Transverse colon (tissue), 4 donors: ENCODE measurements at places on chromosomes 16 and 17.
A peak's percentile ranks its signal among the peaks of the same experiment; 100 is the strongest.

DNA sequence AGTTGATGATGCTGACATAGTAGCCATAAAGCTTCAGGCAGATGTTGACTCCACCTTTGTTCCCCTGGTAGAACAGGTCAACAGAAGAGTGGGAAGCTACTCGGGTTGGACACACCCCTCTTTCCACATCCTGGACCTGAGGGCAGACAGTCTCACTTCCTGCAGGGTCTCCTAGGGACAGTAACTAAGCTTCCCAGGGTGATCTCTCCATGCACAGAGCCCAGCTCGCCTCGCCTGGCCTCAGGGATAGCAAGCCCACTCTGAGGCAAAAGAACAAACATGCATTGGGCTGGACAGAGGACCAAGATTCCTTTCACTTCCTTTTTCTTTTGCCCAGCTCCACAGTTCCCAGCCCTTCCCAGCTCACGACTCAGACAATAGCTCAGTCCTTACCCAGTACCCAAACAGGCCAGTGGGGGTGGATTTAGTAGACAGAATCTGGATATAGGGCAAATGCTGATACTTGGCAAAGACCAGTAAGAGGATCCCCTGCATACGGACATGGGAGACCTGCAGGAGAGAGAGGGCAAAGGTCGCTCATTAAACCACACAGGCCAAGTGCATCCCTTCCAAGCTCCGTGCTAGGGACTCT, 7.0 kb downstream of the INPP5K start:
- H3K36me3 ChIP-seq, result no peaks in the 10 kb centered on the region
- DNase-seq, result peak; percentile 71
- peaks cover 40% of the 10 kb centered on the region for H3K4me1 ChIP-seq
- no peaks in the 10 kb centered on the region for H3K27me3 ChIP-seq
- H3K27ac ChIP-seq, result peak overlapping the region; percentile 88

DNA sequence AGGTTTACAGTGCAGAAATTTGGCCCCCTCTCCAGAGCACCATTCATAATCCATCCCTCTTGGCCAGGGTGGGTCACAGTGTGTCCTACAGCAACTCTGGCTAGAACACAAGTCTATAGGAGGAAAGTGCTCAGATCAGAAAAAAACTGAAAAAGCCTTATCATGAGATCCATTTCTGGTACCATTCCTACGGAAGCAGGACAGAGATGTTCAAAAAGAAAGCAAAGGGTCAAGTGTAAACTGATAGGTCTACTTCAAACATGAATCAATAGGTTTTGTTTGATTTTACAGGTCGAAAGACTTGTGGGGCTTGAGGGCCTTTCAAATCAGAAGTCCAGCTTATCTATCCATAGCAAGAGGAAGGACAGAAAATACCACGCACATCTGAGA, 326.4 kb downstream of the SOX9 start:
- H3K27me3 ChIP-seq, result no peaks in the 10 kb centered on the region
- H3K4me1 ChIP-seq, result peaks cover 15% of the 10 kb centered on the region
- no peak overlapping the region for H3K4me3 ChIP-seq
- H3K27ac ChIP-seq, result peak overlapping the region; percentile 89
- no peaks in the 10 kb centered on the region for H3K36me3 ChIP-seq
- no peak for DNase-seq

GRCh38 chr16:730666-731509, 4.0 kb downstream of the HAGHL start:
- H3K36me3 ChIP-seq, result peaks cover 14% of the 10 kb centered on the region
- peaks cover 21% of the 10 kb centered on the region for H3K4me1 ChIP-seq
- no peak overlapping the region for H3K4me3 ChIP-seq
- H3K27me3 ChIP-seq, result peaks cover 27% of the 10 kb centered on the region

DNA sequence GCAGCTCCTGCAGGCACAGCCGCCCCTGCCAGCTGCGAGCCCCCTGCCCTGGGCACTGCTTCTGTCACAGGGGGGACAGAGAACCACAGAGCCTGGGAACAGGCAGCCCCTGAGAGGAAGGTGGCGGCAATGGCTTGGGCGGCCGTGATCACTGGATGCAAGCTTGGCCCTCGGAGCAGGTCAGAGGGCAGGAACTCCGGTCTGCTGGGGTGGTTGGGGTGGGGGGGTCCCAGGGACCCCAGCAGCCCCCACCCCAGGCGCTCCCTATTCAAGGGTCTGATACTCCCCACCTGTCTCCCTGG, 1.9 kb upstream of the CYBA start:
- H3K27ac ChIP-seq, result no peak overlapping the region
- H3K4me1 ChIP-seq, result peaks cover 24% of the 10 kb centered on the region
- no peaks in the 10 kb centered on the region for H3K27me3 ChIP-seq

GRCh38 chr17:57210972-57211411, 45.3 kb upstream of the MSI2 start:
- no peaks in the 10 kb centered on the region for H3K36me3 ChIP-seq
- no peaks in the 10 kb centered on the region for H3K4me1 ChIP-seq
- H3K4me3 ChIP-seq, result no peak overlapping the region
- H3K27ac ChIP-seq, result no peak overlapping the region

- no peak for DNase-seq
- no peaks in the 10 kb centered on the region for H3K4me1 ChIP-seq
- no peaks in the 10 kb centered on the region for H3K36me3 ChIP-seq
- no peak overlapping the region for H3K27ac ChIP-seq
- H3K27me3 ChIP-seq, result peaks cover 14% of the 10 kb centered on the region
Observed at GRCh38 chr17:13592427-13592826, 9.3 kb downstream of the HS3ST3A1 start.

- no peak overlapping the region for H3K4me3 ChIP-seq
- H3K36me3 ChIP-seq, result no peaks in the 10 kb centered on the region
- no peak overlapping the region for H3K27ac ChIP-seq
- H3K27me3 ChIP-seq, result no peaks in the 10 kb centered on the region
- H3K4me1 ChIP-seq, result peaks cover 9% of the 10 kb centered on the region
- DNase-seq, result peak; percentile 74
Observed at GRCh38 chr17:46942441-46943217, 19.7 kb downstream of the GOSR2 start.

- peaks cover 15% of the 10 kb centered on the region for H3K4me1 ChIP-seq
- H3K4me3 ChIP-seq, result no peak overlapping the region
- no peaks in the 10 kb centered on the region for H3K27me3 ChIP-seq
- peaks cover 5% of the 10 kb centered on the region for H3K36me3 ChIP-seq
- DNase-seq, result peak; percentile 55
Observed at GRCh38 chr17:80264205-80265075, 3.8 kb downstream of the RNF213 start.

- peak overlapping the region; percentile 91 for H3K27ac ChIP-seq
- peak overlapping the region; percentile 45 for H3K4me3 ChIP-seq
- H3K36me3 ChIP-seq, result no peaks in the 10 kb centered on the region
- H3K4me1 ChIP-seq, result peaks cover 17% of the 10 kb centered on the region
Observed at GRCh38 chr16:56610017-56610608, 1.7 kb downstream of the MT2A start.

- H3K4me1 ChIP-seq, result peaks cover 34% of the 10 kb centered on the region
- no peak overlapping the region for H3K27ac ChIP-seq
- H3K27me3 ChIP-seq, result no peaks in the 10 kb centered on the region
- DNase-seq, result no peak
Observed at GRCh38 chr17:75396796-75397195, 8.7 kb downstream of the GRB2 start.

DNA sequence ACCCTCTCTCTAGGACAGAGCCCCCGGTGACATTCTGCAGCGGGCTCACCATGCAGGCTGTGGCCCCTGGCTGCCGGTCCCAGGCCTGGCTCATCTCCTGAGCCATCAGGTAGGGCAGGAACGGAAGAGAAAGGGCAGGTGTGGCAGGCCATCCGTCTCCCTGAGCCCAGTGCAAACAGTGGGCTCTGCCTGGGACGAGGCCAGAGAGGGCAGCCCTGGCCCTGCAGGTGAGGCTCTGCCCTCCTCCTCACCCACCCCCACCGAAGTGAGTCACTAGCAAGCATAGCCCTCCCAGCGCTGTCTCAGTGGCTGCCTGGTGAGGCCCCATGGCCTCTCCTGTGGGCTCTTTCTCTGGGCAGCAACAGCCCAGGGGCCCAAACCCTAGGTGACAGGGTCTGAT, 14.5 kb downstream of the OTOP3 start:
- no peak overlapping the region for H3K4me3 ChIP-seq
- H3K36me3 ChIP-seq, result no peaks in the 10 kb centered on the region
- H3K27ac ChIP-seq, result no peak overlapping the region
- peaks cover 20% of the 10 kb centered on the region for H3K27me3 ChIP-seq
- no peaks in the 10 kb centered on the region for H3K4me1 ChIP-seq

DNA sequence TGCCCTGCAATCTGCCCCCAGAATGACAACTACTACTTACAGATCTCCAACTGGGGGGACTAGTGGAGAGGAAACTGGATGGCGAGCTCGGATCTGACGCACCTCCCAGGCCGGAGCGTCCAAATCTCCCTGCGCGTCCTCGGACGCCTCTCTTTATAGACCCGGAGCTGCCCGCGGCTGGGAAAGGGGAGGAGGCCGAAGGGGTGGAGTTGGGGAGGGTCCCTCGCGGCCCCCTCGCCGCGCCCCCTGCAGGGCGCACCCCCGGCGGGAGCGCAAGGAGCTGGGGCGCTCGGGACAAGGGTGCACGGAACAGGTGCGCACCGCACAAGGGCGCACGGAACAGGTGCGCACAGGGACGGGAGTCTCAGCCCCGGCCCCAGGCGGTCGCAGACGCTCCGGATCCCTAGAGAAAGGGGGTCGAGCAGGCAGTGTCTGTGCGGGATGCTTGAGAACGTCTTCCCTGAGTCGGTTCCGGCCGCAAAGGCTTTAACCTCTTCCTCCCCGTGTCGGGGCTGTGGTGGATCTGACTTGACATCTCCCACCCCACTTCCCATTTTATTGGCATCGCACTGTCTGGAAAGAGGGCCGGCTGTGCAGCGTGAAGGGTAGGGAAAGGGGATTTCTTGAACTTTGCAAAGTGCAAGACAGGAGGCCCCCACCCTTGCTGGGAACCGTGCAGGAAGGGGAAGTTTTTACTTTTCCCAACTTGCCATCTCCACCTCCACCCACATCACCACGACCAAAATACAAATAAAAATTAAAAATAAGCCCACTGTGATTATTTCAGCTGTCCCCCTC, at the start of gene MYH11:
MYH11 (minus strand) TSS at position 128 of the 798 bp plus-strand sequence. CDS start 18,776 bp downstream, outside the sequence.
- DNase-seq, result peak; percentile 31
- H3K27me3 ChIP-seq, result peaks cover 40% of the 10 kb centered on the region
- H3K27ac ChIP-seq, result peak within 1 kb of the TSS; percentile 76
- peak within 1 kb of the TSS; percentile 50 for H3K4me3 ChIP-seq

GRCh38 chr17:6712058-6712853, 913 bp downstream of the SLC13A5 start:
- H3K4me1 ChIP-seq, result no peaks in the 10 kb centered on the region
- peaks cover 54% of the 10 kb centered on the region for H3K27me3 ChIP-seq
- H3K4me3 ChIP-seq, result no peak overlapping the region
- DNase-seq, result no peak
- H3K27ac ChIP-seq, result no peak overlapping the region

DNA sequence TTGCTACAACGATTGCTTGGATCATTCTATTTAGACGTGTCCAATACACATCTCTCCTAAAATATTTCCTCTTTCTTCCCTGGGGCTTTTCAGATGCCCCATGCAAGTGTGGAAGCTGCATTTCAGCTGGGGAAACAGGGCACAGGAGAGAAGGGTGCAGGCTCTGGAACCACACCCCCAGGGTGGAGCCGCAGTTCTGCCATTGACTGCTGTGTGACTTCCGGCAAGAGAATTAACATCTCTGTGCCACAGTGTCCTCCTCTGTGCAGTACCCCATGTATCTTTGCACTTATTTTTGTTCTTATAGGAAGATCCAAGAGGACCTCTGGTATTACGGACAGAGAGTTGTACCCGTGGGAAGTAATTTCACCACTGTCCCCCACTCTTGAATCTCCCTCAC, 405.3 kb upstream of the EEF2KMT start:
- no peaks in the 10 kb centered on the region for H3K36me3 ChIP-seq
- DNase-seq, result no peak
- H3K27ac ChIP-seq, result no peak overlapping the region

GRCh38 chr17:17762744-17763105, 74.1 kb downstream of the SREBF1 start:
- H3K27me3 ChIP-seq, result no peaks in the 10 kb centered on the region
- H3K36me3 ChIP-seq, result no peaks in the 10 kb centered on the region
- H3K27ac ChIP-seq, result no peak overlapping the region
- H3K4me3 ChIP-seq, result no peak overlapping the region

DNA sequence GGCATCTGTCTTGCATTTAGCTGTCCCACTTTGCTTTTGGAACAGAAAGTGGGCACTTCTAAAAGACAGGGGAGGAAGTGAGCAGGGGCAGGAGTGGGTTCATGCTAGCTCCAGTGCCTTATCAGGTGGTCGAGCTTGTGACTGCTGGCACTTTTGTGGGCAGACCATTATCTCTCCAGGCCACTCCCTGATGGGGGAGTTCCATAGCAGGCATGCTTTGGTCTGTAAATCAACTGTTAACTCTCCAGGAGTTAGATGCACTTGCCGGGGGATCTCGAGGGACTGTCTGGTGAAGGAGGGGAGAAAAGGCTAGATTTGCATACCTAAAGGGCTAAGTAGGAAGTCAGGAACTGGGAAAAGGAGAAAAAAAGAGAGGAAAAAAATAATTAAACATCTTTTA, 9.3 kb upstream of the CARD14 start:
- H3K4me3 ChIP-seq, result no peak overlapping the region
- H3K36me3 ChIP-seq, result no peaks in the 10 kb centered on the region
- no peaks in the 10 kb centered on the region for H3K4me1 ChIP-seq
- H3K27ac ChIP-seq, result no peak overlapping the region

DNA sequence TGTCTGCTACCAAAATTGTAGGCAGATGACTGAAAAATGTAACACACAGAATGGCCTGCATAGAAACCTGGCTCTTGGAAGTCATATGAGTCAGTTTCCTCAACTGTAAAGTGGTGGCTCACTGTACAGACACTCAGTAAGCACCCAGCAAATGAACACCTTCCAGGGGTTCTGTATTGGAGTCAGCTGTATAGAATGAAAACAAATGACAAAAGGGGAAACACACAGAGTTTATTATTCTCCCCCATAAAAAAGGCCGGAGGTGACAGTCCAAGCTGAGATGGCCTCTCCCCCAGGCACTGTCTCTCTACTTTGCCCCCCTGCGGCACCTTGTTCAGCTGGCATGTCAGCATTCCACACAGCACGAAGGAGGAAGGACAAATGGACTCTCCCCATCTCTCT, 6.2 kb upstream of the MEOX1 start:
- no peaks in the 10 kb centered on the region for H3K36me3 ChIP-seq
- H3K27ac ChIP-seq, result no peak overlapping the region
- H3K4me3 ChIP-seq, result no peak overlapping the region
- peaks cover 11% of the 10 kb centered on the region for H3K4me1 ChIP-seq
- DNase-seq, result no peak

GRCh38 chr17:33517746-33518145, 224.7 kb upstream of the ASIC2 start:
- H3K4me1 ChIP-seq, result no peaks in the 10 kb centered on the region
- H3K27ac ChIP-seq, result no peak overlapping the region

GRCh38 chr17:76586741-76587487, 1.3 kb upstream of the ST6GALNAC2 start:
- peaks cover 20% of the 10 kb centered on the region for H3K4me1 ChIP-seq
- no peak overlapping the region for H3K27ac ChIP-seq
- DNase-seq, result no peak
- H3K27me3 ChIP-seq, result peaks cover 55% of the 10 kb centered on the region

DNA sequence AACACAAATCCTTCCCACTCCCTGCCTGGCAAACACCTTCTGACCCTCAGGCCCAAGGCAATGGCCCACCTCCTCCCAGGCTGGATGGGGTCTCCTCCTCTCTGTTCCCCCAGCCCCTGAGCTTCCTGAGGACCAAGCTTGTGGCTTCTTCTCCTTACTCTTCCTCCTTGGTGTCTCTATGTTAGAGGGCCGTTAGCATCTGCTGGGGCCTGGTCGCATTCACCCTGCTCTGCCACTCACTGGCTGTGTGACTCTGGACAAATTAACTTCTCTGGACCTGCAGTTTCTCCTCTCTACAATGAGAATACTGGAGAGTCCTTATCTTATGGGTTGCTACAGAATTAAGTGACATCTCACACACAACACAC, 725 bp upstream of the MT2A start:
- peak overlapping the region; percentile 45 for H3K4me3 ChIP-seq
- H3K36me3 ChIP-seq, result no peaks in the 10 kb centered on the region
- H3K27me3 ChIP-seq, result no peaks in the 10 kb centered on the region
- no peak for DNase-seq
- H3K27ac ChIP-seq, result peak overlapping the region; percentile 89
